ENCODE measurements at places on chromosomes 1 and 21. TPM values are rescaled to one million over a fixed set of nuclear protein-coding genes. Genes with fewer than 3 reads are reported as not detected.

DNA sequence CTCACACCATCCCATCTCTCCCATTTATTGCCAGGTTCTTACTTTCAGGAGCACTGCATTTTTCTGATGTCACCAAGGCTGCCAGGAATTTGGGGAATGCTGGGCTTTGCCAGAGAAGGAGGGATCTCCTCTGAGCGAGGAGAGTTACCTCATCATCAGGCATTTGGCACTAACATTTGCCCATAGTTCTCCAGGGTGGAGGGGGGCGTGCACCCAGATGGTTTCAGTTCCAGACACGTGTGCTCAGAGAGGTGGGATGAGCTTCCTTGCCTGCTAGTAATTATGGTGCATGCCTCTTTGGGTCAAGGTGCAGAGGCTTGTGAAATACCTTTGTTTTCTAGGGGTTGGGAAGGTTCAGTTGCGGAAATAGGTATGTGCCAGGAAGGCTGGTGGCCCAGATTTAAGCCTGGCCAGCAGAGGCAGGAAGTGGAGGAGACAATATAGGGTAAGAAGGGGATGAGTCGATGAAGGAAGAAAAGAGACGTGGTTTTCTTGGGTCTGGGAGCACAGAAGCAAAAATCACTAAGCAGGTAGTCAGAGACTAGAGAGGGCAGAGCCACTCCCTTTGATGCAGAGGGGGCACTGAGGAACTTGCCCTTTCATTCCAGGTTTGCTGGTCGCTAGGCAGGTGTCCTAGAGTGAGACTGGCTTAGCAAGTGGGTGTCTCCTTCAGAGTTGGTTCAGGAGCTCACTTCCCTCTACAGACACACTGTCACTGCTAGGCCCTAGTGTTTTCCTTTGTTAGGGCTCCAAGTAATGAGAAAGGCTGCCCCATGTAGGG is 7.2 kb downstream of the TUFT1 start:
- H3K4me1 ChIP-seq: peaks cover 49% of the 10 kb centered on the region
- no peaks in the 10 kb centered on the region for H3K36me3 ChIP-seq
- H3K4me3 ChIP-seq: no peak overlapping the region
- H3K27me3 ChIP-seq: no peaks in the 10 kb centered on the region

GRCh38 chr1:151368393-151369301 is 3.9 kb downstream of the SELENBP1 start:
- peaks cover 38% of the 10 kb centered on the region for H3K4me1 ChIP-seq
- H3K27me3 ChIP-seq: no peaks in the 10 kb centered on the region
- H3K36me3 ChIP-seq: peaks cover 35% of the 10 kb centered on the region
- no peak for DNase-seq
- H3K4me3 ChIP-seq: no peak overlapping the region

DNA sequence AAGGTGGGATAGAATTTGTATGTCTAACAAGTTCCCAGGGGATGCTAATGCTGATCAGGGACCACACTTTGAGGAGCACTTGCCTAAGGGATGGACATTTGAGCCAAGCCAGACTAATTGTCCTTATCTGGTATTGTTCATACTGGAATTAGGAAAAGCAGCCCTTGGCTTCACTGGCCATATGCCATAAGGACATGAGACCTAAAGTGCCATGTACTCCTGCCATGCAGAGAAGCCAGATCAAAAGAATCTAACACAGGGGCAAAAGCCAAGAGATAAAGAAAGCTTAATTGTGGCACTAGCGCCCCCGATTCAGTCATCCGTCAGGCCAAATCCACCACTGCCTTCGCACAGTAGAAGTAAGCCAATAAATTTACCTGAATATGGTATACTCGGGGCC is 45.7 kb downstream of the RNF11 start:
- H3K36me3 ChIP-seq: no peaks in the 10 kb centered on the region
- H3K27ac ChIP-seq: no peak overlapping the region
- H3K27me3 ChIP-seq: no peaks in the 10 kb centered on the region

- H3K4me1 ChIP-seq: peaks cover 7% of the 10 kb centered on the region
- H3K27me3 ChIP-seq: peaks cover 20% of the 10 kb centered on the region
- DNase-seq: no peak
These were observed 23.2 kb downstream of the ILDR2 start for GRCh38 chr1:166952002-166952746.

DNA sequence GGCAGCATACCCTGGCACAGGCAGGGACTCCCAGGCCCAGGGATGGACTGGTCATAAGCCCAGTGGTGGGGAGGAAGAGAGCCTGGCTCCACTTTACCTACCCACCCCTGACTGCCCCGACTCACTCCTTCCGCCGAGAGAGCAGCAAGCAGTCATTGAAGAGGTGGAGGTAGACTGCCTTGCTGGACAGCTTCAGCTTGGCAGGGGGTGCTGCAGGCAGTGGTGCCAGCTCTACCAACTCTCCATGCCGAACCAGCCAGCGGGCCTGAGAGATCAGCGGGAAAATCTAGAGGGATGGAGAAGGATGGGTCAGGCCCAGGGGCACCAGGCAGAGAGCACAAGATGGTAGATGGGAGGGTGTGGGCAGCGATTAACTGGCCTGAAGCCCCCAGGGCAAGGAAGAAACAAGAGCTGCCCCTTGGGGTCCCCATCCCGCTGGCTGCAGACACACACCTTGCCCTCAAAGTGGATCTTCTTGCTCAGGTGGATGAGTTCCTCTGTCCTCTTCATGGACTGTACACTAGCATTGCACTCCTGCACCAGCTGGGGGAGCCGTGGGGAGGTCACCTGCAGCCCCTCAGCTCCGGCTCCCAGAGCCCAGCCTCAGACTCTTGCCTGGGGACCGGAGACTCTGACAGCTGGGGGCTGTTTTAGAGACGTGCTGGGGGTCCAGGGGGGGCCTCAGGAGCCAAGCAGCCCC is 7.7 kb downstream of the ARHGEF19 start:
- H3K4me1 ChIP-seq: peaks cover 37% of the 10 kb centered on the region
- H3K4me3 ChIP-seq: no peak overlapping the region
- H3K27me3 ChIP-seq: no peaks in the 10 kb centered on the region

DNA sequence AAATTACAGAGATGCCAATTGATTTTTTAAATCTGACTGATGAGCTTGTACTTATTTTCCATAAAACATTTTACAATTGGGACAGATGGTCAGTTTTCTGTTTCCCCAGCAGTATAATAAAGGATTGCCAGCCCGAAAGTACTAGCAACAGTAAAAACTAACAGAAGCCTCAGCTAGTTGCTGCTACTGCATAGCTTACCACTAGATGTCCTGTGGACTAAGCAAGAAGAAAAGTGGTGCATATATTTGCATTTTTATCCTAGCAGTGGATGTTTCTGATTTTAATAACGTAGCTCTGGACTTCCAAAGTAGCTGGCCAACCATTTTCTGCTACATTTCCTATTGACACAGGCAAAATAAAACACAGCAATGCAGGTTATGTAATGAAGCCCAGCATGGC is 241.5 kb downstream of the BARHL2 start:
- no peak overlapping the region for H3K4me3 ChIP-seq
- no peaks in the 10 kb centered on the region for H3K36me3 ChIP-seq
- H3K27me3 ChIP-seq: no peaks in the 10 kb centered on the region

- H3K27ac ChIP-seq: no peak overlapping the region
- no peaks in the 10 kb centered on the region for H3K27me3 ChIP-seq
- no peaks in the 10 kb centered on the region for H3K36me3 ChIP-seq
- H3K4me1 ChIP-seq: no peaks in the 10 kb centered on the region
- H3K4me3 ChIP-seq: no peak overlapping the region
These were observed 24.1 kb downstream of the BCL9 start for GRCh38 chr1:147565189-147565980.

RPTN gene
- 10.8 TPM for total RNA-seq

Data from suprapubic skin (tissue), 4 donors.